ENCODE measurements at places on chromosomes 5 and 9. TPM values are rescaled to one million over a fixed set of nuclear protein-coding genes. Genes with fewer than 3 reads are reported as not detected.

DNA sequence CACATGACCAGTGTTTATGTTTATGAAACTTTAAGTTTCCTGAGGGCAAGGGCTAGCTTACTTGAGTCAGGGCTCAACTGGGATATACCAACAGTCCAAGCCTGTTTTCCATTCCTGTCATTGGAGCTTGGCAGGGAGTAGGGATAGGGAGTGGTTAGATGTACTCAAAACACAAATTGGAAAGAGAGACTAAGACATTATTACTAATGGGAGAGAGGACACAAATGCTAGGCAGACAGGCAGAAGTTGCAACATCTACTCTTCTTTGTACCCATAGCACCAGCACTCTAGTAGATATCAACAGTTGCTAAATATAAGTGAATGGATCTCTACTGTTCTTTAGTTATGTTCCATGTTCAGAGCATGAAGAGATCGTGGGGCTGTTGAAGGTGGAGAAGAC, 62.8 kb downstream of the NPR3 start:
- DNase-seq, result no peak

GRCh38 chr9:84636436-84636835, 33.1 kb upstream of the NTRK2 start:
- no peak for DNase-seq

DNA sequence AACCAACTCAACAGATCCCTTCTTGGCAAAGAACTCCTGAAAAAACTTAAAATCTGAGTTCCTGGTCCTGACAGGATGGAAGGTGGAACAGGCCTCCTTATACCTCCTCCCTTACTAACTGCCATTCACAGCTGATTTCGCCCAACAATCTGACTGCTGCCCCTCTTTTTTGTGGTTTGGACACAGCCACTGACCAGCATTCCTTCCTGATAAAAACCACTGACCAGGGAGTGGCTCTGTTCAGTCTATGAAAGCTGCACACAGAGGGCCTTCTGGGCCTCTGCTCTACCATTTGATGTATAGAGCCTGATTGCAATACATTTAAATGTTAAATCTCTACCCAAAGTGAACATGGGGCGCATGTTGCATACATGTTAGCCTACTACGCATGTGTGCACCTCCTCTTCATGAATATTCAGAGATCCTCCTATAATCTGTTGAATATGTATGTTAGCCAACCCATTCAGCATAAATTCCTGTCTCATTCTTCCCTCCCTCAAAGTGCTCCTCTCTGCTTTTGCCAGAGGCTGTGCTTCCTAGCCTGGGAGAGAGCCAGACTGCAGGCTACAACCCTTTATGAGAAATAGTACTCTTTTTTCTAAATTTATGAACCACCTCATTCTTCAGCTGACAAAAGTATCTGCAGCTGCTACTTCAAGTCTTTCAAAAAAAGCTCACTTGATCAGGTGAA, 93.7 kb upstream of the MRPS30 start:
- DNase-seq, result no peak

DNA sequence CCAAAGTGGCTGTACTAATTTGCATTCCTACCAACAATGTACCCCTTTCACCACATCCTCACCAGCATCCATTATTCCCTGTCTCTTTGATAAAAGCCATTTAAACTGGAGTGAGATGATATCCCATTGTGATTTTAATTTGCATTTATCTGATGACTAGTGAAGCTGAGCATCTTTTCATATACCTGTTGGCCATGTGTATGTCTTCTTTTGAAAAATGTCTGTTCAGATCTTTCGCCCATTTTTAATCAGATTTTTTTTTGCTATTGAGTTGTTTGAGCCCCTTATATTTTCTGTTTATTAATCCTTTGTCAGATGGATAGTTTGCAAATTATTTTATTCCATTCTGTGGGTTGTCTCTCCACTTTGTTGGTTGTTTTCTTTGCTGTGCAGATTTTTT, 121.0 kb upstream of the LRRTM2 start:
- no peak for DNase-seq

- no peak for DNase-seq
These were observed 17.7 kb downstream of the TMC1 start for GRCh38 chr9:72538921-72539702.

DNA sequence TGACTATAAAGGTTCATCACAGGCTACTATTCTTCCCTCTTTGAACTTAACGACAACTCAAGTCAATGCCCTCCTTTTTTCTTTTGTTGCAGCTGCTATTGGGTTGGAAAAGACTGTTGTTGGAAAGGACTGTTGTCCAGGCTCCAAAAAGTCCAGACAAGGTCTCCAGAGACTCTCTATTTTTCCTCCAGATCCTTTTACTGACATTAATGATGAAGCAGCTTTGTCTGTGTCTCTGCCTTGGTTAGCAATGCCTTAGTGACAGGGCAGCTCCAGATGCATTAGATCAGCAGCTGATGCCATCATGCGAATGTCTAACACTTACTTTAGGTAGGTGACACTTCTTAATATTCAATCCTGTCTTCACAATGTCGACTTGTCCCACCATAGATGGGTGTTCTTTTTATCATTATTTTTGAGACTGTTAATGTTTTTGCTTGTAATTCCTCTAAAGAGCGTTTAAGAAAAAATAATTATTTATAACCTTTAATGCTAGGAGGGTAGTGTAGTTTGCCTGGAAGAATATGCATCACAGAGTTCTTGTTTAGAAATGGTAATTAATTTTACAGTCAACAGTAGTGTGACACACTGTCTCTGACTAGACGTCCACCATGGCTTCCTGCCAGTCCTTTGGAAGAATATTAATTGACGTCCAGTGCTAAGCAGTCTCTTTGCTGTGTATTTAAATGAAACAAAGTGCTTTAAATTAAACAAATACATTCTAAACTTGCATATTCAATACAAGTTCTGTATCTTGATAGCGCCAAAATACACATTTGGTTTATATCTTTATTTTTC, 492.2 kb downstream of the NR2F1-AS1 start:
- no peak for DNase-seq

- no peak for DNase-seq
These were observed 321.5 kb downstream of the ENC1 start for GRCh38 chr5:74319076-74319475.

DNA sequence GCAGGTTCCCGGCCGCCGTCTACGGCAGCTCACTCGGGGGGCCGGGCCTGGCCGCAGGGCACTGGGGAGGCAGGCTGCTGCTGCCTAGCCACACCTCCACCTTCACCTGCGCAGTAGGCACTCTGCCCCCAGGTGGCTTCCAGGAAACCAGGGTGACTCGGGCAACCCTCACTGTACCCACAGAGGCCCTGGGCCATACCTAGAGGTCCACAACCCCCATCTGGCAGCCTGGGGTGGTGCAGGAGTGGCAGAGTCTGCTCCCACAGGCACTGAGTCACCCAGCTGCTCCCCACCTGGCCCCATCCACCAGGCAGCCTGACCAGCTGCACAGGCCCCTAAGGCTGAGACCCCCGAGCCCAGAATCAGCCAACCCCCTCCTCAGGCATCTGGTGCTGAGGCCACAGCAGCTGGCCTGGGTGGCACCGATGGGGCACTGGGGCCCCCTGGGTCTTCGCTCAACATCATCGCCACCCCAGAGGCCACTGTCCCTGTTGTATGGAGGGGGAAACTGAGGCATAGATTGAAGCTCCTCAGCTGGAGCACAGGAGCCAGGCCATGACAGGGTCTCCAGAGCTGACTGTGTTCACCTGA, 70.2 kb downstream of the KCNT1 start:
- no peak for DNase-seq

GRCh38 chr5:172541099-172541772, 86.9 kb upstream of the SH3PXD2B start:
- no peak for DNase-seq

DNA sequence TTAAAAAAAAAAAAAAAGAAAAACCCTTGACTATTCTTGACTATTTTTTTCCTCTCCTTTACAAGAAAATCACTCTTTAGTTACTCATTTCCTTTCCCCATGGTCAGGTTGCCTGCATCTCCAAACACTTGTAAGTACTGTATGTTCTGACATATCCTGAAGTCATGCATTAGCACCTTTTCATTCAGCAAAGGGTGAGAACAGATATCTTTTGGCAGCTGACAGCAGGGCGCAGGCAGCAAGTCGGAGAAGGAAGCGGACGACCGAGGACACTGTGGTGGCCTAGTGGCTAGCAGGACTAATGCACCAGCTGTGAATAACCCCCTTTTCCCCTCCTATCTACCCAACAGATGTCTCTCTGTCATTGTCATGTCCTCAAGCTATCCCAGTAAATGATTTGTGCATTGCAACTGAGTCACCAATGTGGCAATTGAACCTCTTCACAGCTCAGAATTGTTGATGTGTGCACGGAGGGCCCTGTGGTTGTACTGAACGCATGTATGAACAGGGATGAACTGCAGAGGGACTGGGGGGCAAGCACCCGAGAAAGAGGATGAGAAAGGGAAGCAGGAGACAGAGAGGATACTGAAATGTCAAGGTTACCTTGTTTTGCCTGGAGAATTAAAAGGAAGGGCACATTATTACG, 996.0 kb upstream of the ARRDC3 start:
- no peak for DNase-seq

The LIFR gene
- 7.1 TPM for total RNA-seq

The CFAP90 gene
- 0.16 TPM for total RNA-seq

The MEIKIN gene
- not detected for total RNA-seq

The PCDHB9 gene
- total RNA-seq, result 0.90 TPM

The B4GALT1 gene
- 11.7 TPM for total RNA-seq

All from SK-MEL-5 (cell line).